ENCODE measurements at places on chromosomes 1 and 21.

DNA sequence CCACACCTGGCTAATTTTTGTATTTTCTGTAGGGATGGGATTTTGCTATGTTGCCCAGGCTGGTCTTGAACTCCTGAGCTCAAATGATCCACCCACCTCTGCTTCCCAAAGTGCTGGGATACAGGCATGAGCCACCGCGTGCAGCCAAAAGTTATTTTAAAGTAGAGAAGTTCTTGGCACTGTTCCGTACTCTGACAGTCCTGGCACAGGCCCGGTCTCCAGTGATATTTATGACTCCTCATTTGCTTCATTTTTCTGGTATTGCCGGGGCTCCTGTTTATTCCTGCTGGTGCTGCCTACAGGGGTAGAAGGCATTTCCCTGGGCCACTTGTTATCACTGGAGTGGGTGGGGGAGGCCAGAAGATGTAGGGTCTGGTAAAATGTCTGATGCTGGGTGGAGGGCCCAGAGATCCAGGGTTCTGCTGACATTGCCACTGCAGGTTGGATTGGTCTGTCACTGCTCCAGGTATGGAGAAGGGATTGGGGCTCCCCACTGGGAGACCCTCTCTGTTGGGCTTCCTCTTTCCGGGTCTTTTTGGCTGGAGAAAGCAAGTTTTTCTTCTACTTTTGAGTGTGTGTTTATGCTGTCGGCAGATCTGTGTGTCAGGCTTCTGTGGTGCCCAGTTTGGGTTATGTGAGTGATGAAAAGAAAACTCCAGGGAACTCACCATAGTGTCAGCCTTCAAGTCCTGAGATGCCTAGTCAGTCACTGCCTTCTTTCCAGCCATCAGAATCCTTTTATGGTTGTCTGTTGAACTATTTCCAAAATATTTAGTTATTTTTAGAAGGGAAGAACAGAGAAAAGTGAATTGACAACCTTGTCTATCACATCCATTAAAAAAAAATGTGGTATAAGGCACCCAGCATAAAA lies 4.5 kb downstream of the MROH7 start:
- no peak for DNase-seq

DNA sequence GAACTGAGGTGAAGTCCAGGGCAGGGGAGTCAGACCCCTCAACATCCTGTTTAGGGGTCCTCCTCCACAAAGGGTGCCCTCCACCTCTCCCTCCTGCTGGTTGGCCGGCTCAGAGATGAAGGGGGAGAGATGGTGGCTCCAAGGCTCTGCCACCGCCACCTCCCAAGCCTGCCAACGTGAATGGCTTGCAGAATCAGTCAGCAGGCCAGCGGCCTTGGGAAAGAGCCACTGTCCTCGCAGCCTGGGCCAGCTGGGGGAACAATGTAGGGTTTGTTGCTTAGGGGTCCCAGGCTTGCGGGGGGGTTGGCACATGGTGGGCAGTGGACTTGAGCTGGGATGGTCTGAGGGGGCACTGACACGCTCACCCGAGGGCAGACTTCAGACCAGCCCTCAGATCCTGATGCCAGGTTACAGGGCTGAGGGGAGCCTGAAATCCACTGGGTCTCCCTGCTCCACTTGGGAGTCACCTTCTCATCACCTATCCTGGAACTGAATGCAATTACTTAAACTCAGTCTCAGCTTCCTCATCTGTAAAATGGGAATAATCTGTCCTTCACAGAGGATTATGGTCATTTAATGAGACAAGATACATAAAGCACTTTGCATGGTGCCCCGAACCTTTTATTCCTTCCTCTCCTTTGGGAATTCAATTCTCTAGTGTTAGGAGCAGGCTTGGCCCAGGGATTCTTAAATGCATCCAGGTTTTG lies 8.3 kb downstream of the GPR37L1 start:
- DNase-seq = no peak

GRCh38 chr1:214295934-214296333 lies 15.0 kb downstream of the SMYD2 start:
- DNase-seq = no peak

DNA sequence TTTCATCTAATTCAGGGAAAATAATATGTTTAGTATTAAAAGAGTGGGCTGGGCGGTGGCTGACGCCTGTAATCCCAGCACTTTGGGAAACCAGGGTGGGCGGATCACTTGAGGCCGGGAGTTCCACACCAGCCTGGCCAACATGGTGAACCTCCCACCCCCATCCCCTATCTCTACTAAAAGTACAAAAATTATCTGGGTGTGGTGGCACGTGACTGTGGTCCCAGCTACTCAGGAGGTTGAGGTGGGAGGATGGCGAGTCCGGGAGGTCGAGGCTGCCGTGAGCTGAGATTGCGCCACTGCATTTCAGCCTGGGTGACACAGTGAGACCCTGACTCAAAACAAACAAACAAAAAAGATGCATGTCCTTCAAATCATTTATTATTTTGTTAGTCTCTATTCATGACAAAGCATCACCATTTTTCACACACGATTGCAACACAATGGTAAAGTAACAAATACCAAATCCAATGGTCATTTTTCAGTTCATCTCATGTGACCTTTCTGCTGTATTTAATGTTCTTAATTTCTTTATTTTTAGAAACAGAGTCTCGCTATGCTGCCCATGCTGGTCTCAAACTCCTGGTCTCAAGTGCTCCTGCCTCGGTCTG lies 1.0 kb downstream of the MSH4 start:
- no peak for DNase-seq

- DNase-seq = peak; percentile 43
Measured at GRCh38 chr1:186985889-186986491, 157.2 kb downstream of the PLA2G4A start.

DNA sequence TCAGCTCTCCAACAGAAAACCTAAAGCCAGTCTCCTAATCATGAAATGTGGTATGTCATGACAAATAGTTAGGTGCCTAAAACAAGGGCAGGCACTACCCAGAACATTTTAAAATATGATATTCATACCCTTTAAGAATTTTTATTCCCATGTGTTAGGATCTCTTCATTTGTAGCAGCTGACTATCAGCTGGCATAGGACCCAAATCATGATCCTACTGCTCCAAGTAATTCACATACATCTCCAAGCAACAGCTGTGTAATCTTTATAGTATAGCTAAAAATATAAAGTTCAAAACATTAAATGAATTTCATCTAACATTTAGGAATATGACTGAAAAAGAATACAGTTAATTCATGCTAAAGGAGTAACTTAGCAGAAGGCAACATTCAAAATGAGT lies 57.5 kb downstream of the ENAH start:
- no peak for DNase-seq

GRCh38 chr1:44810101-44810761 lies 1.9 kb downstream of the BTBD19 start:
- no peak for DNase-seq

- peak; percentile 18 for DNase-seq
Measured at GRCh38 chr1:203915811-203916210, 54.4 kb downstream of the SNRPE start.

GRCh38 chr1:181104790-181105133 lies 16.3 kb downstream of the IER5 start:
- no peak for DNase-seq

DNA sequence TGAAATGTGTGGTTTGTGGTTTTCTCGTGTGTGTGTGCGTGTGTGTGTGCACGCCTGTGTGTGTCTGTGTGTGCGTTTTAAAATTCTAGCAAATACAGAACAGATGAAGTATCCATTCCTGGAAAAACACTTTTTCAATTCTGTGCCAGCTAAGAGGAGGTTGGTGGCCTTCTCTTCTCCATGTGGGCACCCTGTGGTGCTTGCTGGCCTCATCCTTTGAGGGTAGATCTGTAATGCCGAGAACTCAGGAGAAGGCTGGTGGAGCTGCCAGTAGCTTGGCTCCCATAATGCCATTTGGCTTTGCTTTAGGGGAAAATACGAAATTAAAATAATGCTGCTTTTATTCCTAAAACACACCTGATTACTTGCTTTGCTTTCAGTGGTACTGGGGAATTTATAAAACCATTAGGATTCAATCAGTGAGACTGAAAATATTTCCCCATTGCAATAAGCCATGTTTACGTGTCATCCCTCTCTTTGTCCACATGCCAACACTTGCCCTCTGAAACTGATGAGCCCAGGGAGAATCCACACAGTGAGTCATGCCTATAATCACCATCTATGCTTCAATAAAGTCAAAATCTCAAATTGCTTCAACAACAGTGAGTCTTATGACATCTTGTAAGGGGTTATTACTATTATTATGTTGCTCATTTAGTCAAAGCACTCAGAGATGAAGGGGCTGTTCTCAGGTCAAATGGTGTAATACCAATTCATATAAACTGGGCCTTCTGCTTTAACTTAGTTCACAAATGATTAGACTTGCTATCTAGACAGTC lies 39.2 kb downstream of the ABCA4 start:
- DNase-seq = peak; percentile 78

- no peak for DNase-seq
Measured at GRCh38 chr1:112702067-112702395, 4.9 kb downstream of the RHOC start.

- no peak for DNase-seq
Measured at GRCh38 chr1:191320062-191320461, 838.2 kb upstream of the RGS18 start.

DNA sequence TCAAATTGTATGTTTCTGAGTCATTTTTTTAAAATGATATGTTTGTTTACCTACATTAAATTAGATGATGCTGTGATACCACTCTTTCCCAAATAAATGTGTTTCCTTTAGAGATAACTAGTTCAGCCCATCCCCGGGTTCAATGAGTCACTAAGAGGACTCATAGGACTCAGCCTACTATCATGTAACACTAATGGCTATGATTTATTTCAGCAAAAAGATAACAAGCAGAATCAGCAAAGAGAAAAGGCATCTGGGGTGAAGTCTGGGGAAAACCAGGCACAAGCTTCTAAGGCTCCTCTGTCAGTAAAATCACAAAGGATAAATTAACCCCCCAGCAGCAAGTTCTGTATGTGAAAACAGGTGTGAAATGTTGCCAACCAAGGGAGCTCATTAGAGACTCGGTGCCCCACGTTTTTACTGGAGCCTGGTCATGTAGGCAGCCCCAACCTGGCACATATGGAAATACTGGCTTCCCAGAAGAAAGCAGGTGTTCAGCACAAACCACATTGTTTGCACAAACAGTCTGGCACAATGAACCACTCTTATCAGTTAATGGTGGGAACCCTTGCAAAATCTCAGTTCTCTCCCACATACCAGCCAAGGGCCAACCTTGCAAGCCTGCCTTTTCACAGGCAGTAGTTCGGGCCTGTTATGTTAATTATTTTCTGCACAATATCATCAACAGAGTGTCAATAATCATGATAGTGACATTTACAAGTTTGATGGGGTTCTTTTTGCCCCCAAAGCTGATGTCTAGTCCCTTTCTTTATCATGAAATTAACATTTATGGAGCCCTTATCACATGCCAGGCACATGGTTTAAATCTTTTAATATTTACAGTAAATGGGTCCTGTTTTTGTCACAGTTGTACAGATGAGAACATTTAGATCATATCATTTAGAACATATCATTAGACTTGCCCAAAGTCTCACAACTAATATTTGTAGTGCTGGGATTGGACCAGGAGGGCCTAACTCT lies 23.1 kb upstream of the CNN3 start:
- no peak for DNase-seq

DNA sequence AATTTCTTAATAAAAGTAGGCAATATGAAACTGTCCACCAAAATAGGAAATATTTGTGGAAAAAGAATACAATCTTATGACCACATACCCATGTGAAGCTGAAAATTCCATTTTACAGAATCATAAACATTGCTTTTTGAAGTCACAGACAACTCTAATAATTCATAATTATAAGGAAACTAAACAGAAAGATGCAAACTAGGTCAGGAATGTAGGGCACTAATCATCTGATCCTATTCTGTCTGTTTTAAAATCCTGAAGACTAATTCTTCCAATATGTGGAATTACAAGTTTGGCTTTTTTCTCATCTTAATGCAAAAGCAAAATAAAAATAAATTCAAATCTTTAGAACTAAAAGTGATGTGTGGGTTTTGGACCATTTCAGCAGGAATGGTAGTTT lies 528.6 kb downstream of the LTN1 start:
- DNase-seq = no peak

- no peak for DNase-seq
Measured at GRCh38 chr1:94039871-94040569, 80.9 kb downstream of the ABCA4 start.

DNA sequence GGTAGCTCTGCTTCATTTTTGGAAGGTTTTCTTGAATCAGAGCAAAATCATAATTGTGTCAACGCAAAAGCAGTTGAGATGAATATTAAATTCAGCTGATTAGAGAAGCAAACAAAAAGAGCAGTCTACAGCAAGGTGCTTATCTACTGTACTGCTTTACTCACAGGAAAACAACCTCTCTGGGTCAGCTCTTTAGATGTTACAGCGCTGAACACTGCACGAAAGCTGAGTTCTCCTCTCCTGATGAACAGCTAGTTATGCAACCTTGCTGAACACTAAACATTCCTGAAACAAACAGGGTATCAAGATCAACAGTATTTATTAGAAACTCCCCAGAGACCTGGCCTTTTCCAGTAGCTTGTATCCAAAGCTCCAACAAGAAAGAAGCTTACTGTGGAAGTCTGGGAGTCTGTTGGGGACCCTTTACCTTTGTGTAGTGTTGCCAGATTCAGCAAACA lies 41.3 kb downstream of the TBCE start:
- DNase-seq = no peak

- DNase-seq = no peak
Measured at GRCh38 chr1:151978922-151979321, 14.7 kb downstream of the S100A10 start.

GRCh38 chr1:71031426-71031825 lies 16.2 kb downstream of the PTGER3 start:
- peak; percentile 13 for DNase-seq

DNA sequence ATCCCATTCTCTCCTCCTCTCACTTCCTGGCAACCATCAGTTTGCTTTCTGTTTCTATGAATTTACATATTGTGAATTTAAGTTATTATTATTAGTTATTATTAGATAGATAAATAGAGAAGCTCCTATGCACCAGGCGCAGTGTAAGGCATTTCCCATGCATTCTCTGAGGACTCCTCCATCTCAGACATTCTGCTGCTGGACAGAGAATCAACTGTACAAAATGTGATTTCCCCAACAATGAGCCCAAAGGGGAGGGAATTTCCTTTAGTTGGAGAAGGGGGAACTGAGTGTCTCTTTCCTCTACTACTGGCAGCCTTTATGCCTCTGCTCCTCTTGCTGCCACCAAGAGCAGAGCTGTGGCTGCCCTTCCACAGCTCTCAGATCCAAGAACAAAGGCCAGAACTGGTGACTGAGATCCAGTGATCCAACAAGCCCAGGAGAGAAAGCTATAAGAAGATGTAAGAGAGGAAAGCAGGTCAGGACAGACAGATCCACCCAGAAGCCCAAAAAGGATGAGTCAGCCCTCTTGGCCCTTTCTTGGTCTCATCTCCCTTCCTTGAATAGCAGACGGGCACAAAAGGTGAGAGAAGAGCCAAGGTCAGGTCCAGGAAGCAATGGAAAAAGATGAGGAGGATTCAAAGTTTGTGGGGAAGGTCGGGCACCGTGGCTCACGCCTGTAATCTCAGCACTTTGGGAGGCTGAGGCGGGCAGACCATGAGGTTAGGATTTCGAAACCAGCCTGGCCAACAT lies 3.5 kb upstream of the IVL start:
- DNase-seq = no peak

- no peak for DNase-seq
Measured at GRCh38 chr1:219507437-219507836, 105.5 kb downstream of the ZC3H11B start.
